ENCODE measurements at places on chromosomes 7 and 10.

GRCh38 chr7:76405738-76406137 is 3.8 kb downstream of the SSC4D start:
- no peak for DNase-seq

GRCh38 chr10:33938001-33938400 is 603.5 kb upstream of the NRP1 start:
- DNase-seq: no peak

GRCh38 chr7:17456541-17456940 is 158.1 kb downstream of the AHR start:
- peak; percentile 22 for DNase-seq

DNA sequence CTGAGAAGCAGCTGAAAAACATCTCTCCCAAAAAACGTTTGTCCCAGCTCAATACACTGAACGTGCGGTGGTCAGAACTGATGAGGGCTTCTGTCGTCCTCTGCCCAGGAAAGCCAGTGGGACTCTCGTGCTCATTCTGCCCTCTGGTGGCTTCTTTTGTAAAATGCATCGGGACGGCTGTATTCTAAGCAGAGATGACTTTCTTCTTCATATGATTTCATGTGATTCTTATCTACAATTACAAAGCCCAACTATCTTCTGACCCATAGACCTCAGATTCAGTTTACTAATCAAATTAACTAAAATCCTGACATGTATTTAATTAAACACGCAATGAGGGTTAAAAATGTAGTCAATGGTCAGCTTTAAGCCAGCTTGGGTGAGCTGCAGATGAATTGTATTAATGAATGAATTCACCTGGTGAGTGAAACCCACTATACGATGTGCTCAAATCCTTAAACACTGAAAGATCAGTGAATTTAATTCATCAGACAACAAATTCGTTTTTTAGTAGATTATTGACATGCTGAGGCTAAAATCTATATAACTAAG is 117.6 kb upstream of the FAM204A start:
- DNase-seq: peak; percentile 42

GRCh38 chr7:15123901-15124300 is 221.3 kb upstream of the DGKB start:
- DNase-seq: no peak

DNA sequence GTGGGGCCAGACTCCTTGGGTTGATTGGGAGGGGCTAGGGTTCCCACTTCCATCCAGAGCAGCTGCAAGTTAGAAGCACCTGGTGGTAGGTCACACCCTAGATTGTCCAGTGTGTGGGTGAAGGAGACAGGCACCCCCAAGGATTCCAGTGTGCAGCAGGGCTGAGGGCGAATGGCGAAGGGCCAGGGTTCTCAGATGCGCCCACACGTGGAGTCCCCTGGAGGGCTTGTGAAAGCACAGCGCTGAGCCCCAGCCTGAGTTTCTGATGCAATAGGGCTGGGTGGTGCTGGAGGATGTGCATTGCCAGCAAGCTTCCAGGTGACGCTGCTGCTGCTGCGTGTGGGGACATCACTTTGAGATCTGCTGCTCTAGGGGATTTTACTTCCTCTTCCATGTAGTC is 25.4 kb downstream of the TBATA start:
- DNase-seq: no peak

- DNase-seq: peak; percentile 60
Observed at GRCh38 chr10:93945819-93946218, 47.9 kb upstream of the PLCE1 start.

- DNase-seq: no peak
Observed at GRCh38 chr7:151408839-151409666, 785 bp downstream of the WDR86 start.

DNA sequence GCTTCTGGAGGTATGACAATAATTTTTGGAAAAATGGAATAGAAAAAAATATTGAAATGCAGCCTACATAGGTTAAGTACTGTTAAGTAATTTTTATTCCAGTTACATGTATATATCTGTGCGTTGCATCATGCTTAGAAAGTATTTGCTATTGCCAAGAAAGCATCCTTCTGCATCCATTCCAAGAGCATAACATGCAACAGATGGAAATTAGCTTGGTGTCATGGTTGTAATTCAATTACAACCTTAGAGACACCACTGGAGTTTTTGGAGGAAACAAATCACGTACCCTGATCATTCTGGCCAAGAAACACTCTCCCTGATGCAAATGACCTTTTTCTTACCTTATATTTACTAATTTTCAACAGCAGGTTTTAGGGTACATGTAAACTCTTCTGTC is 1.7 kb downstream of the AKR1B1 start:
- DNase-seq: no peak

- no peak for DNase-seq
Observed at GRCh38 chr10:1860351-1860750, 123.0 kb upstream of the ADARB2 start.

DNA sequence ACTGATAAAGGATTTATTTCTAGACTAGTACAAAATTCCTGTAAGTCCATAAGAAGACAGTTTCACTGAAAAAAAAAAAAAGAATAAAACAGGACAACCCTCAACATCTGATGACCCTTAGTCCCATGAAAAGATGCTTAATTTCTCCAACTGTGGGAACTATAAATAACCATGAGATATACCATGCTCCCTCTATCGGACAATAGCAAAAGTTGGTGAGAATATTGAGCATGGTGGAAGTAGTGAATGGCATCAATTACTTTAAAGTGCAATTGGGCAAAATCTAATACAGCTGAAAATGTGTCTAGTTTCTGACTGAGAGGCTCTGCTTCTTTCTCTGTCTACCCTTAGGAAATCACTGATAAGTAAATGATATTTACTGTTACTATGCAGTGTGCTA is 348.8 kb downstream of the SUGCT start:
- DNase-seq: no peak

- DNase-seq: peak; percentile 33
Observed at GRCh38 chr7:129530795-129531391, 28.6 kb downstream of the SMKR1 start.

DNA sequence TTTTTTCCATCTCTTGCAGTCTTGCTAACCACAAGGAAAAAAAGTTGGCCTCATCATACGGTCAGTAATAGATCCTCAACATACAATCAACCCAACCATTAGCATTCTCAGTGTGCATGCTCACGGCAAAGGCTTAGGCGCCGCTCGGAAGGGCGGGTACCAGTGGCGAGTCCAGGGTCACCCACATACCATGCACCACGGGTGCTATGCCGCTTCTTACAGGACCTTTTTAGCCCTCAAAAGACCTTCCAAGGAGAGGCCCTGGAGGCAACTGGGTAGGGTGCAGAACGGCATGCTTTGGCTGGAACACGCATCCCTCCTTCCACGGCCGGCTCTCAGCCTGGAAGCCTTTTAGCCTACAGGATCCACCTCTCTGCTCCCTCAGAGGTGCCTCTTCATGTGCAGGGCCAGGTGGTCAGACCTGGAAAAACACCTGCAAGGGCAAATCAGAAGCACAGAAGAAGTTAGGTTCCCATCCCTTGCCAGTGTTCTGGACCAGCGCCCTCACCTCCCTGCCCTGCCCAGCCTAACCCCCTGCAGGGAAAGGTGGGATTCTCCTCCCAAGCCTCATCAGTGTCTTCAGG is 5.8 kb downstream of the KLF6 start:
- DNase-seq: no peak

GRCh38 chr10:63281967-63282366 is 148.8 kb downstream of the NRBF2 start:
- DNase-seq: no peak

DNA sequence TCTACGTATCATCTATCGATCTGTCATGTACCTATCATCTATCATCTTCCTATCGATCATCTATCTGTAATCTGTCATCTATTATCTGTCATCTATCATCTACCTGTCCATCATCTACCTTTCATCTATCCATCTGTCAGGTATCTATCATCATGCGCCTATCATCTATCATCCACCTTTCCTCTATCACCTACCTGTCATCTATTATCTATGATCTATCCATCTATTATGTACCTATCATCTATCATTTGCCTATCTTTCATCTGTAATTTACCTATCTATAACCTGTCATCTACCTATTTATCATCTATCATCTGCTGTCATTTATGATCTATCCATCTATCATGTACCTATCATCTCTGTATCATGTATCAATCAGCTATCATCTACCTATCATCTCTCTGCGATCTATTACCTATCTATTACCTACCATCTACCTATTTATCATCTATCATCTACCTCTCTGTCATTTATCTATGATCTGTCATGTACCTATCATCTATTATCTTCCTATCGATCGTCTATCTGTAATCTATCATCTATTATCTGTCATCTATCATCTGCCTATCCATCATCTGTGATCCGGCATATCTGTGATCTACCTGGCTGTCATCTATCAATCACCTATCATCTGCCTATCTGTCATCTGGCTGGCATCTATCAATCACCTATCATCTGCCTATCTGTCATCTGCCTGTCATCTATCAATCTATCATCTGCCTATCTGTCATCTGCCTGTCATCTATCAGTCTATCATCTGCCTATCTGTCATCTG is 1.6 kb upstream of the VIPR2 start:
- DNase-seq: no peak

GRCh38 chr7:7408001-7408770 is 127.5 kb downstream of the COL28A1 start:
- no peak for DNase-seq

- peak; percentile 9 for DNase-seq
Observed at GRCh38 chr10:22505911-22506685, 160.8 kb downstream of the SPAG6 start.

- DNase-seq: no peak
Observed at GRCh38 chr10:48803801-48804584, 119.3 kb downstream of the WDFY4 start.

DNA sequence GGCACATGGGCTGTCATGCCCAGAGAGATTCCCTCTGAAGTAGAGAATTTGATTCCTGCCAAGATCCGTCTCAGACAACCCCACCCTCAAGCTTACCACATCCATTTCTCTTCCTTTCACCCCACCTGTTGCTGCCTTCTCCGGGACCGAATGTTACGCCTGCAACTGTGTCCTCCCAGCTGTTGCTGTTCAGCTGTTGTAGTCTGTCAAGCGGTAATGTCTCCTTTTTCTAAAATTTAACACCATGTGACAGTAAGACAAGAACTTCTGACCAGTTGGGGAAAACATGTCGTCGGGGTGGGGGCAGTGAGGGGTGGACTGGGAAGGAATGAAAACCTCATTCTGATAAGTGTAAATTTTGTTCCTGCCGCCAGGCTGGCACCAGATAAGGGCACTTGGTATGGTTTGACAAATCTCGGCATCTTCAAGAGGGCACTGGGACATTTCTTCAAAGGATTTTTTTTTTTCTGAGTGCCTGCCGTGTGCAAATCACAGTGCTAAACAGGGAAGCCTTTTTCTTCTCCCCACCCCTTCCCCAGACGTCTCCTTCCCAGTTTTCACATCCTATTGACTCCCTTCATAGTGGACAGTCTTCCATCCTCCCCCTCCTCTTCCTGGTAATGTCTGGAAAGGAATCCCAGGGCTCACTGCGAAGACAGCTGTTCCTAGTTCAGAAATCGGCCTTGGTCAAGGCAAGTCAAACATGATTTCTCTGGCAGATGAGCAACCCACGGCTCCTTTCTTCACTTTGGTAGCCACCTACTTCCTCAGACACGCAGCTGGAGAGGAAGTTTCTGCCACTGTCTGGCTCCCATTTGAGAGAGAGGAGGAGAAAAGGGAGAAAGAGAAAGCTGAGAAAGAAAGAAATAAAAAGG is 5.0 kb upstream of the CELF2 start:
- no peak for DNase-seq

DNA sequence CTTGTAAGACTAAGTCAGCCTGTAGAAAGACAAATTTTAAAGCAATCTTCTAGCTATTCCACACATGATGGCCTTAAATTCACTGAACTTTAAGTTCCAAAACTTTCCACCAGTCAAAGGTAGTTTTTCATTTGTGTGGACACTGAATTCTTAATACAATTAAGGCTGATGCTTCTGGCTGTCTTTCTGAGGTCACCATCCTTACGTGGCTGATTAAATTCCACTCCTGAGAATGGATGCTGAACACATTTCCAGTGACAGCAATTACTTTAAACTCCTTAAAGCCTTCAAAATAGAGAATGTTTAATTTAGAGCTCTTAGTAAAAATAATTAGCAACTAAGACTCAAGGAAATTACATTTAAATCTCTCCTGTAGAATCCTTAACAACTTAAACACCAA is 142.6 kb upstream of the COL1A2 start:
- no peak for DNase-seq

DNA sequence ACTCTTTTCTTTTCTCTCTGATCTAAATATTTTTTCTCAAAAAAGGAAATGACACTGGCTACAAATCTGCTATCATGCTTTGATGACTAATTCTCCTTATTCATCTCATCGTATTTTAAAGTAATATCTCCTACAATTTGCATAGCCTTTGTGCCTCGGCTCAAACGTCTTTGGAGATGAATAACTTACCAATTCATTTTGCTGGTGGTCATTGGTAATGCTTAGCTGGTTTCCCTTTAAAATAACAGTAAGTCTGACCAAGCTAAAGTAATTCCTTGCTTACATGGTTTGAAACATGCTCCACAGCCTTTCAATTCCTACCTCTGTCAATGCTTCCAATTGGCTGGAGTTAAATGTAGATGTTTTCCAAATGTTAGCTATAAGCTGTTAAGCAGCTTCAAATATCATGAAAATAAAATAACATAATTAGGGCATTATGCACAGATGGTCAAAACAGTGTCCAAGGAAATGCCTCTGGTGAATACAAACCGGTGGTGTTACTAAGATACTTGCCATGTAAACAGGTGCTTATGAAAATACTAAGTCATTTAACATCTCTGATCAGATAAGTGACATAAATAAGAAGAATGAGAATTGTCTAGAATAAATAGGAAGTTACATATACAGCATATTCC is 435.0 kb downstream of the POM121L12 start:
- DNase-seq: no peak

DNA sequence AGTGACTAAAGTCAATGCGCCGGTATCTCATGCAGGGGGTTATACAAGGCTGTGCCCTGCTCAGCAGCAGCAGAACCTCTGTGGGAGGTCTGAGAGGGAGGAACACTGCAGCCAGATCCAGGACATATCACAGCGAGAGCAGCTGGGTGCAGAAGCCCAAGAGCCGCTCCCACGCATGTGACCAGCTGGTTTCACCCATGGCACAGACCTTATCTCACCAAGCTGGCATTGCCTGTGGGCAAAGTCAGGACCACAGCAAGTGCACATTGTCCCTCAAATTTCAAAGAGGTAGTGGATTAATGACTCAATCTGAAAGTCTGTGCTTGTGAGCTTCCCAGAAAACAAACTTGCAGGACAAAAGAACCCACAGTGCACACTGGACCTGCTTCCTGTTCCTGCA is 31.6 kb upstream of the AKR1C1 start:
- no peak for DNase-seq

GRCh38 chr10:59906417-59907202 is at the start of gene CCDC6:
Gene CCDC6 (minus strand): TSS chr10:59906556. CDS start chr10:59906424, 132 bp downstream.
- DNase-seq: peak; percentile 87
